ENCODE measurements at places on chromosomes 12 and 14. TPM values are rescaled to one million over a fixed set of nuclear protein-coding genes. Genes with fewer than 3 reads are reported as not detected.

MEG3 gene
- total RNA-seq = 6.5 TPM

TRAF3 gene
- 9.1 TPM for total RNA-seq

USP44 gene
- total RNA-seq = 1.4 TPM

HRK gene
- total RNA-seq = not detected

CCDC59 gene
- 36.6 TPM for total RNA-seq
